ENCODE measurements at places on chromosomes 1 and 21. TPM values are rescaled to one million over a fixed set of nuclear protein-coding genes. Genes with fewer than 3 reads are reported as not detected.
A peak's percentile ranks its signal among the peaks of the same experiment; 100 is the strongest.

The RAD54L gene
- not detected for total RNA-seq

The PLPP3 gene
- total RNA-seq: 315 TPM

DNA sequence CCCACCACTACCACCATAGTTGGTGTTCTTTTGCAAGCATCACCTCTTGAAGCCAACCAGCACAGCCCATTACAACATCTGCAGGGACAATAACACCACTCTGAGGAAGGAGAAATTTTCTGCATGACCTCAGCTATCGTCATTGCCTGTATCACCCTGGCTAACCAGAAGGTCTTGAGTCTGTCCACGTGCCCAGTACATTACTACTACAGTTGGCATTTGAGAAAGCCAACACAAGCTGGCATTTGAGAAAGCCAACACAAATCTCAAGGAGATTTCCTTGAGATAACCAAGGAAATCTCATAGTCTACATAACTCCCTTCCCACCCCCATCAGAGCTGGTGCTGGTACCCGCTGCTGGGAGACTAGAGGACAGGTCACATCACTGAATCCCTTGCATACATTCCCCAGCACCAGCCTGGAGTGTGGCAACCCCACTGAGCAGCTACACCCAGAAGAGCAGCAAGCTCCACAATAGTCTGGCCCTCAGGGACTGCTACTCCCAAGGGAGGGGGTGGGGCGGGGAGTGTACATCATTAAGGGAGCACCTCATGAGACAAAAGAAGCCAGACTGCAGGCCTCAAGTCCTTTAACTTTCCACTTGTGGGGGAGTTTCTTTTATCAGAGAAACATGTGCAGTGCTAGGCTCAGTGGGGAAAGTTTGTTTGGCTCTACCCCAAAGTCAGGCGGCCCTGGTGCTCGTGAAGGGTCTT is 46.0 kb upstream of the GUCA2A start:
- no peaks in the 10 kb centered on the region for H3K4me1 ChIP-seq
- no peak for DNase-seq
- no peak overlapping the region for H3K27ac ChIP-seq
- no peaks in the 10 kb centered on the region for H3K36me3 ChIP-seq
- no peak overlapping the region for H3K4me3 ChIP-seq

DNA sequence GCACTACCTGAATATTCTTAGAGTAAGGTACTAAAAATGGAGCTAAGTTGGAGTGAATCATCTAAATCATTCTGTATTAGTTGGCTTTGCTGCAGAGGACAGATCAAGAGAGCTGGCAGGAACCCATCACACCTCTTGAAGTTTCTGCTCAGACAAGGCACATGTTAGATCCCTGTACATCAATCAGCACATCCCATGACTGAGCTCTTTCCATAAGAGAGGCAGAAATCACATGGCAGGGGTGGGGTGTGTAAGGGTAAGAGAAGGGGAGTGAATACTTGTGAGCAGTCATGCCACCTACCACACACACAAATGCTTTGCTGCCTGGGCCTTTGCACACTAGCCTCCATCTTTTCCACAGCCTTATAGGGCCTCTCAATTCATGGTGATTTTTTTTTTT is 214.4 kb downstream of the SLC35F3 start:
- no peaks in the 10 kb centered on the region for H3K4me1 ChIP-seq
- H3K27ac ChIP-seq: no peak overlapping the region
- no peaks in the 10 kb centered on the region for H3K36me3 ChIP-seq
- DNase-seq: no peak
- no peak overlapping the region for H3K4me3 ChIP-seq

The ELF3 gene
- 67.7 TPM for total RNA-seq

DNA sequence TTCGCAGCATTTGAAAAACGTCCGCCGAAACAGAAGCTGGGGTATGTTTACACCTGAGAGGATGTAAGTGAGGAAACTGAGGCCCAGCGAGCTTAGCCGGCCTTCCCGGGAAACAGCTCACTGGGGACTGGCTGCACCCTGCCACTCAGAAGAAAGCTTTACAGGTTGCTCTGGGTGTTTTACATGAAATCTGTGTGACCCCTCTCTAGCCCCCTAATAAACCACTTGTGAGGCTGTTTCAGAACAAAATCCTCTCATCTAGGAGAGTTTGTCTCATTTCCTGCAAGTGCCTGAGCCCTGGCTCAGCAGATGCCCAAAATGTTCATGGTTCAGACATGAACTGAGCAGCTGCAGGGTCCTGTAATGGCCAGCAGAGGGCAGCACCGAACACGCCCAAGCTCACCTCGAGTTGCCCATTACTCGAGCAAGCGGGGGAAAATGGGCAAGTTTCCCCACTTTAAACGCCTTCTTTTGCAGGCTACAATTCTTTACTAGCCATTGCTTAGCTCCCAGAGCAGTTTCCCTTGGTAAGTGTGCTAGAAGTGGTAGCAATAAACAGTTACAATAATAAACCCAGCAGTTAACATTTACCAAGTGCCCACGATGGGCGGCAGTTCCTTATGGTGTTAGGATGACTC is 76.4 kb downstream of the FHAD1 start:
- H3K36me3 ChIP-seq: no peaks in the 10 kb centered on the region
- H3K27me3 ChIP-seq: no peaks in the 10 kb centered on the region
- peak; percentile 78 for DNase-seq
- H3K27ac ChIP-seq: no peak overlapping the region
- no peak overlapping the region for H3K4me3 ChIP-seq

GRCh38 chr1:1678581-1679380 is 13.8 kb downstream of the SLC35E2B start:
- no peak overlapping the region for H3K4me3 ChIP-seq
- H3K36me3 ChIP-seq: no peaks in the 10 kb centered on the region

The CFHR3 gene
- not detected for total RNA-seq

The S100A5 gene
- not detected for total RNA-seq

- no peak overlapping the region for H3K4me3 ChIP-seq
Measured at GRCh38 chr1:113940365-113941244, 11.5 kb downstream of the HIPK1 start.

- DNase-seq: no peak
- no peak overlapping the region for H3K4me3 ChIP-seq
- H3K27ac ChIP-seq: no peak overlapping the region
- no peaks in the 10 kb centered on the region for H3K27me3 ChIP-seq
- peaks cover 11% of the 10 kb centered on the region for H3K4me1 ChIP-seq
Measured at GRCh38 chr1:39141925-39142324, 62.6 kb upstream of the MACF1 start.

GRCh38 chr1:116806671-116807070 is 52.4 kb downstream of the CD2 start:
- no peaks in the 10 kb centered on the region for H3K27me3 ChIP-seq
- DNase-seq: no peak
- H3K4me3 ChIP-seq: no peak overlapping the region
- H3K27ac ChIP-seq: no peak overlapping the region
- H3K4me1 ChIP-seq: no peaks in the 10 kb centered on the region

Measured in uterus (tissue), 4 donors.